Aorta (tissue), 5 donors: ENCODE measurements at places on chromosomes 16 and 17. TPM values are rescaled to one million over a fixed set of nuclear protein-coding genes. Genes with fewer than 3 reads are reported as not detected.
A peak's percentile ranks its signal among the peaks of the same experiment; 100 is the strongest.

- no peak overlapping the region for H3K4me3 ChIP-seq
- no peaks in the 10 kb centered on the region for H3K27me3 ChIP-seq
- no peak for DNase-seq
- peaks cover 6% of the 10 kb centered on the region for H3K4me1 ChIP-seq
- no peak overlapping the region for H3K27ac ChIP-seq
Measured at GRCh38 chr16:23128056-23128455, 21.2 kb downstream of the USP31 start.

The GLTPD2 gene
- total RNA-seq: not detected

DNA sequence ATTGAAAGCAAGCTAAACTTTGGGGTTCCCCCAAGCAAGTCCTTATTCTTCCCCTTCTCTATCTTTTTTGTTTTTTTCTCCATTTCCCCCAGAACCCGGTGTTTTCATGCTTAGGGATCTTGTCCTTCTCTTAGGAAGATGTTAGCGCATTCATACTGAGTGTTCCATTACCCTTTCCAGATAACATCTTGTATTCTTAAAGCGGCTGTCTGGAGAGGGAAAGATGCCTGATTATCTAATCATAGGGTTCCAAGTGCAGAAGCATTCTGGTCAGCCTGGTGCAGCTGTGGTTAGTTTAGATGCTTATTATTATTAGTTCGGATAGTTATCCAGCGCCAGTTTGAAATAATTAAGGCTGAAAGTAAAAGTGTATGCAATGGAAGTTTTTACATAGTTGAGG, 2.0 kb downstream of the TOM1L1 start:
- peaks cover 3% of the 10 kb centered on the region for H3K36me3 ChIP-seq
- H3K4me1 ChIP-seq: no peaks in the 10 kb centered on the region
- no peak overlapping the region for H3K27ac ChIP-seq
- no peaks in the 10 kb centered on the region for H3K27me3 ChIP-seq
- DNase-seq: no peak
- no peak overlapping the region for H3K4me3 ChIP-seq

The MFSD6L gene
- 0.19 TPM for total RNA-seq

GRCh38 chr17:66678827-66679226, 156.1 kb upstream of the CACNG5 start:
- no peaks in the 10 kb centered on the region for H3K4me1 ChIP-seq
- H3K36me3 ChIP-seq: no peaks in the 10 kb centered on the region
- no peak overlapping the region for H3K4me3 ChIP-seq
- H3K27ac ChIP-seq: no peak overlapping the region

The TLK2 gene
- 55.2 TPM for total RNA-seq

GRCh38 chr17:149897-150584, 12.7 kb downstream of the SCGB1C2 start:
- H3K4me3 ChIP-seq: no peak overlapping the region
- DNase-seq: peak; percentile 26
- H3K27ac ChIP-seq: no peak overlapping the region
- no peaks in the 10 kb centered on the region for H3K4me1 ChIP-seq

The HEATR3 gene
- total RNA-seq: 17.9 TPM

GRCh38 chr17:16976725-16977550, 5.0 kb upstream of the TNFRSF13B start:
- no peak overlapping the region for H3K27ac ChIP-seq
- no peak for DNase-seq

- no peak for DNase-seq
- no peak overlapping the region for H3K27ac ChIP-seq
- no peaks in the 10 kb centered on the region for H3K4me1 ChIP-seq
- H3K36me3 ChIP-seq: no peaks in the 10 kb centered on the region
- no peak overlapping the region for H3K4me3 ChIP-seq
- no peaks in the 10 kb centered on the region for H3K27me3 ChIP-seq
Measured at GRCh38 chr16:87693827-87694226, 72.0 kb downstream of the KLHDC4 start.

The STAC2 gene
- total RNA-seq: 53.3 TPM

- DNase-seq: no peak
- H3K4me1 ChIP-seq: peaks cover 5% of the 10 kb centered on the region
- no peaks in the 10 kb centered on the region for H3K27me3 ChIP-seq
- H3K27ac ChIP-seq: peak overlapping the region; percentile 93
- H3K4me3 ChIP-seq: peak overlapping the region; percentile 26
Measured at GRCh38 chr17:40828454-40829044, 6.1 kb upstream of the KRT10 start.
